Retina (tissue), 1 donor: ENCODE measurements at places on chromosomes 16 and 17.

DNA sequence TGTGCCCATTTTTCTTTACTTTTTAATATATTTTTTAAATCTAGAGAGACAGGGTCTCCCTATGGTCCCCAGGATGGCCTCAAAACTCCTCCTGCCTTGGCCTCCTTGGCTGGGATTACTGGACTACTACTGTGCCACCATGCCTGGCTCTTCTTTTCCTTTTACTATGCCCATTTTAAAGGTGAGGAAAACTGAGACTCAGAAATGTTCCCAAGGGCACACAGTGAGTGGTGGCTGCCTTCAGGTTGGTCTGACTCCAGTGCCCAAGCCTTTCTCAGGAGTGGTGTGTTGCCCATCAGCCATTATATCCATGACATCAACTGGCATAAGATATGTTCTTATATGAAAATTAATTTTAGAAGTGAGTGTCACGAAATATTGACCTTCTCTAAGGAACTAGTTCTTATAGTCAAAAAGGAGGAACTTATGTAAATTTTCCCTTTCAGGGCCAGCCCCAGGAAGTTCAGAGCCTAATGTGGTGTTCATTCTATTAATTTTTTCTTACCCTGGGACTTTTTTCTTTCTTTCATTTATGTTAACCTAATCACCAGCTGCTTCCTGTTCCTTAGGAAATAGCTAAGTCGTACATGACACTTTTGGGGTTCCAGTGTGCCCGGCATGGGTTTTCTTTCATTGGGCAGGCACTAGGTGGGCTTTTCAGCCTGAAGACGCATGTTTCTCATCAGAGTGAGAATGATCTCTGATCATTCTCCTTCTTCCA lies 17.9 kb upstream of the SPN start:
- DNase-seq: no peak

DNA sequence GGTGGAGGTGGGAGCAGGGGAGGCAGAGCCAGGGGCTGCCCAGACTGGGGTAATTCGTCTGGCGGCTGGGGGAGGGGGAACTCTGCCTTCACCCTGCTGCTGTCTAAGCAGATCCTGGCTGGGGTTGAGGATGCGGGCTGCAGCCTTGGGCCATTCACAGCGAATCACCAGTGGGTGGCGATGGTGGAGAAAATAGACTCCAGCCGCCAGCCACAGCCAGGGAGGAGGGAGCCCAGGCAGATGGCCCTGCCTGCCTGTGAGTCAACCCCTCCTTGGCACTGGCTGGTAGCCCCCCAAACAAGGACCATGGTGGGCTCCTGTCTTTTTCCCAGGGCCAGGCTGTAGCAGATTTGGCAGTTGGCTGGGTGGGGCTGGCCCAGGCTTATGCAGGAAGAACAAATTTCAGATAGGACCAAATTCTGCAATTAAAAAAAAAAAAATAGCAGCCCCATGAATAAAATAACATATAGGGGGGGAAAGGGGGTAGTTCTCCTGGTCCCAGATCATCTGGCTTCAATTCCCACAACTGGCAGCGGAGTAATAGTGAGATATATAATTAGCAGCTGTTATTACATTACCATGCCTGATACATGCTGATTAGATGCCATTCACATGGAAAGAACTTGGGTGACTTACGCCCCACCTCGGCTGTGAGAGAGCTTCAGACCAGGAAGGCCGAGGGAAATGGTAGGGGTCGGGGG lies 41.5 kb upstream of the CDH5 start:
- DNase-seq: peak; percentile 65

GRCh38 chr16:54248863-54249710 lies 37.5 kb downstream of the IRX3 start:
- DNase-seq: peak; percentile 48

- DNase-seq: no peak
Measured at GRCh38 chr17:68737761-68738443, 136.7 kb upstream of the FAM20A start.

DNA sequence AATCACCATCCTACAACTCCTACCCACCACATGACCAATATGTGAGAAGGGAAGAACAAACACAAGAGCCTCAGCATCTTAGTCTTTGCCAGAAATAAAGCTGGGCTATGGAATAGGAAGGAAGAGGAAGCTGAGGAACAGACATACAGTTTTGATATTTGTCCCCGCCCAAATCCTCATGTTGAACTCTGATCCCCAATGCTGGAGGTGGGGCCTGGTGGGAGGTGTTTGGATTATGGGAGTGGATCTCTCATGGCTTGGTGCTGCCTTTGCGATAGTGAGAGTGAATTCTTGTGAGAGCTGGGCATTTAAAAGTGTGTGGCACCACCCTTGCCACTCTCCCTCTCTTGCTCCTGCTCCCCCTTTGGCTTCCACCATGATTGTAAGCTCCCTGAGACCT lies 52.4 kb upstream of the NLK start:
- no peak for DNase-seq

GRCh38 chr17:8060274-8060673 lies 21.4 kb downstream of the ALOX15B start:
- peak; percentile 83 for DNase-seq

- DNase-seq: peak; percentile 70
Measured at GRCh38 chr17:80475910-80476876, at the start of gene NPTX1. TSS of gene NPTX1 (minus strand) at chr17:80476607. CDS start at chr17:80476446, 161 bp downstream.

DNA sequence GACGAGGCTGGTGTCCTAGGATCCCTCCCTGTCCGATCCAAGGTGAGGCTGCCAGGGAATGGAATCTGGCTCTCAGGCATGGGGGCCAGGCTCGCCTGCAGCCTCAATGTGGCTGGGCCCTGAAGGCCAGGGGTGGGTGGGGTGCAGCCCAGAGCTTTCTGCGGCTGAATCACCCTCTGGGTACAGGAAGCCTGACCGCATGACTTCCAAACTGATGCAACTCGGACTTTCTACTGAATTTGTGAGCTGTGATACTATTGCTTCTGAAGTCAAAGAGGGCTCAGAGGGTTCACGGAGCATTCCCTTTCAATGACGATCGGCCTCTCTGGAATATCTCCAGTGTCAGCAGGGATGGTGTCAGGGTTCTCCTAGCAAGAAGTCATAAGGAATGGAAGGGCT lies 123.7 kb downstream of the METRNL start:
- DNase-seq: no peak

GRCh38 chr16:306911-307370 lies 24.0 kb downstream of the PDIA2 start:
- DNase-seq: no peak
